ENCODE measurements at places on chromosomes 11 and 22.
A peak's percentile ranks its signal among the peaks of the same experiment; 100 is the strongest.

DNA sequence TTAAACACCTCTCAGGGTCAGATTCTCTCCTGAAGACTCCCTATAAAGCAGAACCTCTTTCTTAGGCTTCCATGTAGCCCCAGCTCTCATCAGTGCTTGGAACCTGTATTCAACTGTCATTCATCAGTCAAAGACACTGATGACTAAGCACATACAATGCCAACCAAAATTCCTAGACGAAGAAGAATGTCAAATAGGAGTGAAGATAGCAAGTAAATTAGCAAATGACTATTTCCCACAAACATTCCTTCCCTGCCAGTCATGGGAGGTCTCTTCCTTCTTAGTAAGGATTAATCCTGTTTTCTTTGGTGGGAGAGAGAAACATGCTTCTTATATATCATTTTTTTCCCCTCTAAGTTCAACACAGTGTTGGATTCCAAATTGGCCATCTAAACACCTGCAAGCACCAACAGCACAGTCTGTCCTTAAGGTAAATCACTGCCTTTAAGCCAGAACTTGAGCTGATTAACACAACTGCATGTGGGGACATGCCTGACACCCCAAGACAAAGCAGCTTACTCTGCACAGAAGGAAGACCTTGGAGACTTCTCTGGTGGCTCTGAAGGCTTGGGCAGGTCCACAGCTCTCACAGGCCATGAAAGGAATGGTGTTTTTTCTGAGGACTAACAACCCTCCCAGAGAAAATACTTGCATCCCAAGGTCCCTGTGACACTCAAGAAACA is 47.5 kb upstream of the ME3 start:
- DNase-seq, result no peak

- DNase-seq, result no peak
Observed at GRCh38 chr22:42794551-42795510, 62.2 kb downstream of the ARFGAP3 start.

DNA sequence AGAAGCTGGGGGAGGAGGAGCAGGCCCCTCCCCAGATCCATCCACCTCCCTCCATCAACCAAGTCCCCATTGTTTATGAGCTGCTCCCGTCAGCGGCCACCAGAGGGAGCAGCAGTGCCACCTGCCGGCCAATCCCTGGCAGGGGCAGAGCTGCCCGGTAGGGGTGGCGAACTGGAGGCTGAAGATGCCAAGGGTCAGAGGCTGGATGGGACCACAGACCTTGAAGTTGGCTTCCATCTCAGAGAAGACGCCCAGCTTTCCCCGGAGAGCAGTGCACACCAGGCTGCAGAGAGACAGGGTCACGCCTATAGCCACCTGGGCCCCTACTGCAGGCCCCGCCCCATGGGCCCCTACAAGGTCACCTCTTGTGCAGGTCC is 3.6 kb downstream of the FIBP start:
- DNase-seq, result peak; percentile 61

DNA sequence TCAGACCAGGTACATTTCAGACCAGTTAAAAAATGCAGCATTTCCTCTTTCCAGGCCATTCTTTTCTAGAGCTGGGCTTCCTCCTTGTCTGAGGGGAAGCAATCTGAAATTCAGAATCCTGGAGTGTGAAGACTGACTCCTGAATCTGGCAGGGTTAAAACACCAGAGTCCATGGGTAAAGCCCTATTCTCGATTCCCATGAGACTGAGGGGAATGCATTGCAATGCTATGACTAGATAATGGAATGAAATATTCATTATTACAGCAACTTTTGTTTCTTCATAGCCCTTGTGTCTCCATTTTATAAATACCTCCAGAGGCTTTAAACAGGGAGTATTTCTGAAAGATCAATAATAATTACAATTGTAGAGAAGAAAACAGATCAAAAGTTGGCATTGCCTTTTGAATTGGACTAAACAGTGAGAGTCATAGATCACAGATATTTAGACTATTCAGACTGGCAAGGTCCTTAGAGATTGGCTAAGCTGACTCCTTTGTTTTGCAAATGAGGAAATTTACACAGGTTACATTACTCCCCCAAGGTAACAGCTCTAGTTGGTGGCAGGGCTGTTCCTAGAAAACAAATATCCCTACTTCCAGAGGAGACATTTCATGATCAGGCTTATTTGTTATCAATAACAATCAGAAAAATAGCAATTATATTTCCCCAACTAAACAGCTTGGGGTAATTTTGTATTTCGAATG is 632.6 kb upstream of the KIRREL3 start:
- DNase-seq, result no peak

DNA sequence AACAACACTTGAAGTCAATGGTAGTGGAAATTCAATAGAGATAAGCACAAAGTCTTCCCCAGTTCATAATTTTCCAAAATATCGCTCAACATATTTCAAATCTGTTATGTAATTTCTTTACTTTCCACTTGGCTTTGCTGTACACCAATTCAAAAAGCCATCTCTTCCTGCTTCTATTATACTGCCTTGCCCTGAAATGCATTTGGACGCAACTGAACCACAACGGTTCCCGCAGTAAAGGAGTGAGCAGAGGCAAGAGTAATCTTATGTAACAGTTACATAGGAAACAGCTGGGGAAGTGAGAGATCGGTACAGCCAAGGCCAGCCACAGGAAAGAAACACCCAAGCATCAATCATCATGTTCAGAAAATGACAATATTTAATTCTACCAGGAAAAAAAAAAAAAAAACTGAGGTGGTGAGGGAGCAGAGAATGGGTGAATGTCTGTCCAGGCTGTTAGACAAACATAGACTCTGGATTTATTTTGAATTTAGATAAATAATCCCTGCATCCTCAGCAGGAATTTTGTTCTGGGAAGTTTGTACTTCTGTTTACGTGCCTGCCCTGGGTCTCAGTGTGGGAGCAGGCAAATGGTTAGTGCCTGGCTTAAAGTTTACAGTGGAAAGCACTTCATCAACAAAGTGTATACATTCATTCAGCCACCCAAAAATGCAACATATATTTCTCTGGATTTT is 392.2 kb downstream of the ETS1 start:
- no peak for DNase-seq

DNA sequence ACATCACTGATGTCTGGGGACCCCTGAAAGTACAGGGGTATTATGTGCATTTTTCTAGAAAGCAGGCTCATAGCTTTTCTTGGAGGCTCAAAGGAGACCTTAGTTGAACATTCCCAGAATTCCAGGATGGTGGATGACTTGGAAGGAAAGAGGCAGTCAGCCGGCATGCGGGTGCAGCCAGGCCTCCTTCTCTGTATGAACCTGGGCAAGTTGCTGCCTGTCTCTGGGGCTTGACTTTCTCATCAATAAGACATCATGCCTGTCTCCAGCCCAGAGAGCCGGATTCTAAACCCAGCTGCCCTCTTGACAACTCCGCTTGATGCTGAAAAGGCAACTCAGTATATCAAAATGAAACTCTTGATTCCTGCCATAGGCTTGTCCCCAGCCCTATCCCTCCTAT is 12.6 kb downstream of the MS4A15 start:
- no peak for DNase-seq

DNA sequence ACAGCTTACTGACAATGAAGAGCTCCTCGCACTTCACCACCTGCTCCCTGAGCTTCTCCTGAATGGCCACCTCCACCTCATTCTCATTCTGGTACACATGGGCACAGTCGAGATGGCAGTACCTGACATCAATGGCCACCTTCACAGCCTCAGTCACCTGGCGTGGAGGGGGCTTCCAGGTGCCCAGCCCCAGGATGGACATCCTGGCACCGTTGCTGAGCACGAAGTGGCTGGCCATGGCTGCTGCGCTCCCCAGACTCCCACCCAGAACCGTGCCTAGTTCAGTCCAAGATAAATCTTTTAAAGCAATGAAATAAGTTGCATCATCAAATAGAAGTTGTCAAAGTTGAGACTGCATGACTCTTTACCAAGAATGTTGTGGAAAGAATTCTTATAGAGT is 128.1 kb upstream of the SOX6 start:
- no peak for DNase-seq

- no peak for DNase-seq
Observed at GRCh38 chr11:113462830-113463229, 12.4 kb downstream of the DRD2 start.

DNA sequence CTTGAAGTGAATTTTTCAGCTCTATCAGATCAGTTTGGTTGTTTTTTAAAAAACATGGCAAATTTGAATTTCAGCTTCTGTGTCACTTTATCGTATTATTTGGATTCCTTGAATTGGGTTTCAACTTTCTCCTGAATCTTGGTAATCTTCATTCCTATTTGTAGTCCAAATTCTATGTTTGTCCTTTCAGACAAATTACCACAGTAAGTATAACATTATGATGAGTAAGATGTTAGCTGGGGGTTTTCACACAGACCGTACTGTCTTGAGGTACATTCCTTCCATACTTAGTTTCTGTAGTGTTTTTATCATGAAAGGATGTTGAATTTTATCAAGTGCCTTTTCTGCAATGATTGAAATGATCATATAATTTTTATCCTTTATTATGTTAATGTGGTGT is 28.0 kb downstream of the OR5B17 start:
- DNase-seq, result no peak

DNA sequence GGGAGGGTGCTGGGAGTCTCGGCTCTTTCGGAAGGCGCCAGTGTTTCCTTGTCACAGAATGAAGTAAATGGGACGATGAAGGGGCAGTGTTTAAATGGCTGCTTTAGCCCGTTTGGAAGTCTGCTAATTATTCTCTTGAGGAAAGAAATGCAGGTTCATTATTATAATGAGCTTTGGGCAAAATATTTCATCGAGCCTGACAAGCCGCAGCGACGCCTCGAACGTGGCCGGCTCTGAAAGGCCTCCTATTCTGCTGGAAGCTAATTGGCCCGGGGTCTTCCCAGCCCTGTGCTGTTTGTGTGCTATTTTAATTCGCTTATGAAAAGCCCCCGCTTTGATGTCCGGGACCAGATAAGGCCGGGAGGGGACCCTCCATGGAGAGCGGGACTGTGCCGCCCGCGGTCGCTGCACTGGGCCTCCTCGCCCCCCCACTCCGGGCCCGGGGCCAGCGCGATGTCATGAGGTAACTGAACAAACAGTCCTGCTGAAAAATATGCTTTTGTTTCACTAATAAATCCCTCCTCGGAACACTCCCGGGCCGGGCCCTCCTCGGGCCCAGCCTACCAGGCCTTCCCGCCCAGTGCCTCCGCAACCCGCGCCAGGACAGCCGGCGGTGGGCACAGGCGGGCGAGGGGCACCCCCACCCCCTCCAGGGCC is 78.4 kb downstream of the CDKN1C start:
- no peak for DNase-seq

DNA sequence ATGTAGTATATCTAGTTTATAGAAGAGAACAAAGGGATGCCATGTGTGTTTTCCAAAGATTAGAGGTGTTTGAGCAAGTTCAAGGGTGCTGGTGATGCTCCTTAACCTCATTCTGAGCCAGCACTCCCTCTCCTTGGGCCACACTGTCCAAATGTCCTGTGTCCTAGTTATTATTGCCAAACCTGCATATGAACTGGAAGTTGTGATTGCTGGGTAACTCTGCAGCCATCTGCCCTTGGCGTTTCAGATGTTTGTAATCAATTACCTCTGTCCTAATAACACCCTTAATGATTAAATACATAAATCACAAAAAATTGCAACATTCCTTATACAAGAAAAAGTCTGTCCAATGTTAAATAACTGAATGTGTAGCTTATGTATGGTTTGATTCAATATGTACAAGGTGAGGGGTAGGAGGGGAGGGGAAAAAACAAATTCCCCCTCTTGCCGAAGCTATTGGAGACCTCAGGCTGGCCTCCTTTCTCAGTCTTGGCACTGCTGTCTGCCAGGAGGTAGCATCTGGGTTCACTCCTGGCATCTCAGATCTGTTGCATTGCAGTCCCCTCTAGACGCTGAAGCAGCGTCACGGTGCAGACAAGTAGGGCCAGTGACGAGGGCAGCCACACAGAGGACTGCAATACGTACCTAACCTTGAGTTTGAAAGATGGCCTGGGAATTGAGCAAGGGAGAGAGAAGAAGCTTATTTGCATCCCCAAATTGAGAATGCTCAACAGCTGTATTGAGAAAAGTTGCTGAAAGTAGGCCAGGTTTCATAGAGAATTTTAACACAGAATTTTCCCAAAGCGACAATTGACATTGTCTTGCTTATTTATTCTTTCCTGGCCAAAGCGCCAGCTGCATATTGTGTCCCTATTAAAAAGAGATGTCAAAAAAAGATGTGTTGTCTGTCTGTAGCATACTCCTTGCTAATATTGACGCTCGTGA is 89.6 kb upstream of the ARHGAP32 start:
- no peak for DNase-seq

- DNase-seq, result no peak
Observed at GRCh38 chr11:46674463-46675287, 25.7 kb downstream of the ARHGAP1 start.

DNA sequence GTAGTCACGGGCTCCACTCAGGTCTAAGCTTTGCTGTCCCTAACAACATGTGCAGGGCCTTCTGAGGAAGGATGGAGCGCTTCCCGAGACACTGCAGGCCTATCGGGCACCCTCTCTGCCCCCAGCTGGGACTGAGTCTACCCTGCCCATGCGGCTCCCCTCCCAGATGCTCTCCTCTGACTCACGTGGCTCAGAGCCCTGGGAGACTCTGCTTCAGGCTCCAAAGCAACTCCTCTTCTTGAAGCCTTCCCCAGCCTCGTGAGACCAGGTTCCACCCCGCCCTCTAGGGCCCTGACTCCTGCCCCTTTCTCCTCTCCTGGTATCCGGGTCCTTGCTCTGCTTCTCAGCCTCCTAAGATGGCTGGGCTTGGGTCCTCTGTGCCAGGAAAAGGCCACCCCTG is 28.4 kb upstream of the ARFGAP3 start:
- DNase-seq, result no peak

- peak; percentile 9 for DNase-seq
Observed at GRCh38 chr11:86230179-86230804, 14.3 kb upstream of the EED start.

GRCh38 chr11:8090756-8091155 is 9.7 kb downstream of the TUB start:
- DNase-seq, result no peak

DNA sequence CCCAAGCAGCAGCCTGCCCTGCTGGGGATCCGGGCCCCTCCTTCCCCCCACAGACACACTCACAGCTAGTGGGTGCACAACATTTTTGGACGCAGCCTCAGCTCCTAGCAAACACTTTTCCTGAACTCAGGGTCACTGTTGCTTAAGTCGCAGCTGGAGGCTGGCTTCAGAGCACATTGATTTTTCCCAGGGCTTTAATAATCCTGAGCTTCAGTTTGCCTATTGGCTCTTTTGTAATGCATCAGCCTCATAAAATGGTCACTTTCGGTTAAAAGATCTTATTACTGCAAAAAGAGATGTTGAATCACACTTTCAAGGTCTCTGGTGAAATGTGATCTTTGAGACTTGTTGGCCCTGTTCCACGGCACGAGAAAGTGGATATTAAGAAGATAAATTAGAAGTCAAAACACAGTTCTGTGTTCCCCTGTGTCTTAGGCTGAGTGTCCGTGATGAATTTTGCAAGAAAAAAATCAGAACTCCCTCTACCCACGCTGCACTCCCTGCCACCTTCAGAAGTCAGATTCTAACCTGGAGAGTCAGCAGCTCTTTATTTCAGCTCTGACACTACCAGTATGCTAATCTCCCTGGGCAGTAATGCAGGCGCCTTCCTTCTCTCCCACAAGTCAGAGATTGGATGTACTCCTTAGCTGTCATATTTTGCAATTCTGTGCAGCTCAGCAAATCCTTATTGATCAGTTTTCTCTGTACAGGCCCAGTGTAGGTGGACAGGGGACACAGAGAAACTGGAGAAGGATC is 158.2 kb upstream of the E2F8 start:
- peak; percentile 34 for DNase-seq

- DNase-seq, result no peak
Observed at GRCh38 chr22:49951000-49951677, 9.4 kb upstream of the PIM3 start.

Measured in H4 (cell line).